Right lung (tissue), 10 donors: ENCODE measurements at places on chromosomes 12 and 14. TPM values are rescaled to one million over a fixed set of nuclear protein-coding genes. Genes with fewer than 3 reads are reported as not detected.
A peak's percentile ranks its signal among the peaks of the same experiment; 100 is the strongest.

Gene SMCO2
- polyA plus RNA-seq = 0.22 TPM

Gene POC1B
- 29.6 TPM for polyA plus RNA-seq

DNA sequence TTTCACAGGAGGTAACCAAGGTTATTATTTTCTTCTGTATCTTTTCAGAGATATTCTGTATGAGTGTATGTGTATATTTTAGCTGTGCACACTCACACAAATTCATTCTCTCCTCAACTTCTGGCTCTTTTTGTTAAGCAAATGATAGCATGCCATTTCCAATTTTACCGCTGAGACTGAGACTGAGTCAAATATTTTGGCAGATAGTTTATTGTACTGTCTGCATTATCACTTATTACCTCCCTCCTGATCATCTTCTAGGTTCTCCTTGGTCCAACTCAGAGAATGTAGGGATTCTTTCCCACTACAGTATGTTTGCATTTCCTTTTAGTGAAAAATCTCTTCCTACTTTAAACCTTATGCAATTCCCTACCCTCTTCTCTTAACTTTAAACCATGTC is 33.3 kb downstream of the DACT1 start:
- no peak for DNase-seq

DNA sequence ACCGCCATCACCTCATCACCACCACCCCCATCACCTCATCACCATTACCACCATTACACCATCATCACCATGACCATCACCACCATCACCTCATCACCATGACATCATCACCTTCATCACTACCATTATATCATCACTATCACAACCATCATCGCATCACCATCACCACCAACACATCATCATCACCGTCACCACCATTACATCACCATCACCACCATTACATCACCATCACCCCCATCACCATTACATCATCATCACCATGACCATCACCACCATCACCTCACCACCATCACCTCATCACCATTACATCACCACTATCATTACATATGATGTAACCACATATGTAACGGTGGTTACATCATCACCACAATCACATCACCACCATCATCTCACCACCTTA is 132.3 kb downstream of the RIMBP2 start:
- no peak for DNase-seq

DNA sequence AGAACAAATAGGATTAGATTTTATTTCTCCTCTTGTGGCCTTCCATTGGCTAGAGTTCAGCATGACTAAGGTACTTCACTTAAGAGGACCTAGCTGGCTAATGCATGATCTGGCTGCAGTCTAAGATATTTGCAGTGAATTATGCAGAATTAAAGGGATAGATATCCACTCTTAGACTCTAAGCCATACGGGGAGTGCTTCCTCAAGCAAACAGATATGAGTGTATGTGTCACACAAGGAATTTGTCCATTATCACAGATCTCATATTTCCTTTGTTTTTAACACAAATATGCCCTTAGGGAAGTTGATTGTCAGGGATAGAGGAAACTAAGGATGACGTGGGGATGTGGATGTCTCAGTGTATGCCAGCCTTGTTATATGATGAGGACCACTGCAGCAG is 88.1 kb upstream of the DHRS4 start:
- no peak for DNase-seq

DNA sequence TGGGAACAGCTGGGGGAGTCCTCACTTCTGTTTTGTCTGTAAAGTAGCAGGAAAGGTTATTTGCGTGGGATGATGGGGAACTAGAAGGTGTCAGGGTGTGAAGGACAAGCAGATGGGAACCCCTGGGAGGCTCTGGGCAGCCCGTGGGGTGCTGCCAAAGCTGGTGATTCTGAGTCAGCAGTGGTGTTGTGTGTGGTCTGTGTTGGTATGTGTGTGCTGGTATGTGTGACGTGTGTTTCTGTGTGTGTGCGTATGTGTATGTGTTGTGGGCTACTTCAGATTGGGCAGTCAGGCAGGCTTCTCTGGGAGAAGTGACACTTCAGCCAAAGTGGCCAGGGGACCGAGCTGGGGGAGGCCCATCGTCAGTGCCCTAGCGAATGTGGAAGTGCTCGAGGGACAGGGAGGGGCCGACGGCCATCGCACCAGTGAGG is 15.3 kb upstream of the BDKRB2 start:
- peak; percentile 43 for DNase-seq

DNA sequence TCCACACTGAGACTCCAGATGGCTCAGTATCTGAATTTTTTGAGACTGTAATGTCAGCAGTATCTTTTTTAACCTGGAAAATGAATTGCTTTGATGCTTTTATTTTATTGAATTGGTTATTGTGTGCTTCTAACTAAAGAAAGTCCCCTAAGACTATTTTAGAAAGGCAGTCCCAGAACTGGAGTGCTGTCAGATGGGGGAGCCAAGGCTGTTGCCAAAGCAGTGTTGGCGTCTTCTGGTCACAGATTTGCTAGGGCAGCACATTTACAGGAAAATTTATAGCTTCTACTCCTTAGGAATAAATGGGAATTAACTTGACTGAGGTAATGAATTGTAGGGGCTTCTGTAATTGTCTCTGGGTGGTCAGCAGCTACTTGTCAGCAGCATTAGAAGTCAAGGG is 157.1 kb upstream of the ARHGAP5 start:
- no peak for DNase-seq

DNA sequence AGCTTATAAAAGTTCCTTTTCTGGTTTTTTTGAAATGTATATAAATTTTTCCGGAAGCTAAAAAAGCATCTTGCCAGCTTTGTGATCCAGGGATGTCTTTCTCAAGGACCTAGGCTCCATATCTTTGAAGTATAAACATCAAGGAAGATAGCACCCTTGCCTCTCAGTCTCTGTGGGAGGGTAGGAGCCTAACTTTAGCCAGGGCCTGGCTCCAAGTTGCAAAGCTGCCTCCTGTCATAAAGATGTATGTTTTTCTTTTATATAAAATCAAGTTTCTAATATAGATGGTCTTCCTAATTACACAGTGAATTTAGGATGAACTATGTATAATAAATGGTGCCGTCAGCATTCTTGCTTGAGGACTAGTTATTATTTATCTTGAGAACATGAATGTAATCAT is 612.6 kb upstream of the USP15 start:
- DNase-seq = no peak

GRCh38 chr14:88310449-88310848 is 12.6 kb downstream of the KCNK10 start:
- no peak for DNase-seq

DNA sequence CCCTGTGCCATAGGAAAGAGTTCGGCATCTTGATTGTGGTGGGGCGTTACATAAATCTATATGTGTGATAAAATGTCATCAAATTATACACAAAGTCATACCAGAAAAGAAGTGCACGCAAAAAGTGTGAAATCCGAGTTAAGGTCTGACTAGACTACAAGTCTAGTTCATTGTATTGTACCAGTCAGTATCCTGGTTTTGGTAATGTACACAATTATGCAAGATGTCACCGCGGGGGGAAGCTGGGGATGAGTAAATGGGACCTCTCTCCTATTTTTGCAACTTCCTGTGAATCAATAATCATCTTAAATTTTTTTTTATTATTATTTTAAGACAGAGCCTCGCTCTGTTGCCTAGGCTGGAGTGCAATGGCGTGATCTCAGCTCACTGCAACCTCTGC is 43.2 kb upstream of the BCL11B start:
- no peak for DNase-seq

- DNase-seq = no peak
These were observed 484.8 kb downstream of the EGLN3 start for GRCh38 chr14:33465846-33466700.

DNA sequence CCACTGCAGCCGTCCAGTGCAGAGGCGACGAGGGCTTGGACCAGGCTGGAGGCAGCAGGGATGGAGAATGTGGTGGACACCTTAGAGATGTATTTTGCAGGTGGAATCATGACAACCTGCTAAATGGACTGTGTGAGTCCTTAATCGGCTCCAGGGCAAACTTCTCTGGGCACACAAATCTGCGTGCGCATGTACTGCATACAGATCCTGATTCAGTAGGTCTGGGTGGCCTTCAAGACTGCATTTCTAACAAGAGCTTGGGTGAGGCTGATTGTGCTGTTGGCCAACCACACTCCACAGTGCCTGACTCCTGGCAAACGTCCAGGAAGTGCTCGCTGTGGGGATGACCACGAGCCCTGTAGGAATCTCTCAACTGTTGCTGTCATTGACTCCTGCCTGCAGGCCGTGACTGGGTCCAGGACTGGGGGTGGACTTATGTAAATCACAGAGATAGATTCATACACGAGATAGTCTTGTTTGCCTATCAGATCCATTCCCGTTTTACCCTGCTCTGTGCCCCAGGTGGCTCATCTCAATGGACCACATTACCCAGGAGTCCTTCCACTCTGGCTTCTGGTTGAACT is 27.2 kb downstream of the JDP2 start:
- DNase-seq = no peak
